CD4-positive, CD25-positive, alpha-beta regulatory T cell (primary cell): ENCODE measurements at places on chromosomes 2 and 18. TPM values are rescaled to one million over a fixed set of nuclear protein-coding genes. Genes with fewer than 3 reads are reported as not detected.

- DNase-seq: no peak
Measured at GRCh38 chr2:151191001-151191400, 70.7 kb downstream of the RBM43 start.

GRCh38 chr2:39136799-39137198 is 15.9 kb upstream of the SOS1 start:
- peak; percentile 69 for DNase-seq

DNA sequence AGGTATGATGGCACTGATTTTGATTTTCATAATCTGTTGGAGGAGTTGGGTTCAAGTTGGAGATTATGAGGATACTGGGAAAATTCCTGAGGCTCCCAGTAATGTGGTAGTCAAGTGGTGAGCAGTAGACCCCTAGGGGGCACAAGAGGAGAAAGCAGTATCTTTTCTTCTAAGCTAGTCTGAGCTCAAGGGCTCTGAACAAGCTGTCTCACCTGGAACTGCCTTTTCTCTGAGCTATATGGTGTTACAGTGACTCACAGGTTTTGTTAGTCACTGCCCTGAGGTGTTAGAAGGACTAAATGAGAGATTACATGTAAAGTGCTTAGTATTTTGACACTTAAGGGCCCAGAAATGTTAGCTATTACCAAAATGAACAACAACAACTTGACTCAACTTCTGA is 42.2 kb downstream of the CD302 start:
- DNase-seq: no peak

DNA sequence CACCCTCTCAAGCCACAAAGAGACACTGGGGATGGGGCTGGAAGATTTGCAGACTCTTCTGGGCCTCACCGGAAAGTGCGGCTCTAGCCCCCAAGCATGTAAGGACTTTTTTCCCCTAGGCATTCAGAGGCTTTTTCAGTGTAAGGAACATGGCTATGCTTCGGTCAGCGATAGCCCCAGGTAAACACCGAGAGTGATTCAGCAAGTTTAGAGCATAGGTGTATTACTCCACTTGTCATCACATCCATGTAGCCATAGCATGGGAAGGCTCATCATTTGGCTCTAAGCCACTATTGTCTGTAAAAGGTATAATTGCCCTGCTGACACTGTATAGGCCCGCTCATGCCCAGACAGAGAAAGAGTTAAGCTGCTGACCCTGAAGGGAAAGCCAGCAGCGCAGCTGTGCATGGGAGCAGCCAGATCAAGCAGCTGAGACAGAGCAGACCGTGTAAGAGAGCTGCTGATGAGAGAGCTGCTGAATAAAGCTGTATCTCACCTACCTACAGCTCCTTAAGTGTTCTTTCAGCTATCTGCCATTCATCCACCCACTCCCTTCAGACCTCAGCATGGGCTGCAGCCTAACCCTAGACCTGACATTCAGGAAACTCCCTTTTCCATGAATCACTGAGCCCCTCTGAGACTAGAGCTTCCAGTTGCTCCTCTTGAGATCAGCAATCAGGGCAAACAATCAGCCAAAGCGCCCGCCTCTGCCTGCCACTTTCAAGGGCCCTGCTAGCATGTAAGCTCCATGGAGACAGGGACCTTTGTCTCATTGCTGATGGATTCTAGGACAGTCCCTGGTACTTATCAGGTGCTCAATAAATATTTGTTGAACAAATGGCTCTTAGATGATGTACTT is 25.5 kb downstream of the LGALSL start:
- DNase-seq: no peak

- no peak for DNase-seq
Measured at GRCh38 chr2:184004948-184005672, 593.2 kb upstream of the ZNF804A start.

DNA sequence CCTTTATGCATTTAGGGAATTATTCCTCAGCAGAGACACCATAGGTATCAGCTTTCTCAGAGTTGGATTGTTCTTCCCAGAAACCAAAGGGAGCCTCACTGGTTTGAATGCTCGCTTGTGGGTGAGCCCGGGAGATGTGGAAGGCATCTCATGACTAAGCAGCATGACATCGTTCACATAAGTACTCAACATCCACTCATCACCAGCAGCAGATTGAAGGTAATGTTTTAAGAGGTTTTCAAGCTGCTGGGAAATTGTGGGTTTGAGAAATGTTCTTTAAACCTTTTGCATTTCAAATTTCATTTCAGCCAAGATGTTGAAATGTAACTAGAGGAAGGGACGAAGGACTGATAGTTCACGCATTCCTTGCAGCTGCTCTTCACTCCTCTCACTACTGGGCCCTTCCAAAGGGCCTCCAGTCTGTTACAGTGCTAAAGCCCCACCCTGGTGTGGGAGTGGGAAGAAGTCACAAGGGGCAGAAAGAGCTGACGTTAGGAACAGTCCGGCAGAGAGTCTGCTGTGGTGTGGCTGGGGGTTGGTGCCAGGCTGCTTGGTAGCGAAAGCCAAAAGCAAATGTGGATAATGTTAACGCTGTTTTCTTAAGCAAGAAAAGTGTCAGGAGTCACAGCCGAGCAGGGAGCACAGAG is 324.5 kb upstream of the EPHA4 start:
- no peak for DNase-seq

DNA sequence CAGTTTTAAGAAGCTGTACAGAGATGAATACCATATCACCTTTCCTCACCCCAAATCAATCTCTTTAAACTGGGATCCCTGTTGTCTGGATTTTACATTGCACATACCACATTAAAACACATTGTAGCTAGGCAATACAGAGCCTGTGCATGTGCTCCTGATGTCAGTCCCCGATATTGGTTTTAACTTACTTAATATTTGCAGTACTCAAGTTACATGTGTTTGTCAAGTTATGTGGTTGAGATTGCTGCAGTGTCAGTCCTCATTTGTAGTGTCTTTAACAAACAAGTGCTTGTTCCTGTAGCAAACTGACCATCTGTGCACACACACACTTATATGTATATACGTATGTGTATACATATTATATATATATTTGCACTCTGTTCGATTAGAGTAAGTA is 10.4 kb upstream of the UBE2E3 start:
- DNase-seq: no peak

GRCh38 chr2:96156926-96157648 is 11.8 kb upstream of the DUSP2 start:
- no peak for DNase-seq

DNA sequence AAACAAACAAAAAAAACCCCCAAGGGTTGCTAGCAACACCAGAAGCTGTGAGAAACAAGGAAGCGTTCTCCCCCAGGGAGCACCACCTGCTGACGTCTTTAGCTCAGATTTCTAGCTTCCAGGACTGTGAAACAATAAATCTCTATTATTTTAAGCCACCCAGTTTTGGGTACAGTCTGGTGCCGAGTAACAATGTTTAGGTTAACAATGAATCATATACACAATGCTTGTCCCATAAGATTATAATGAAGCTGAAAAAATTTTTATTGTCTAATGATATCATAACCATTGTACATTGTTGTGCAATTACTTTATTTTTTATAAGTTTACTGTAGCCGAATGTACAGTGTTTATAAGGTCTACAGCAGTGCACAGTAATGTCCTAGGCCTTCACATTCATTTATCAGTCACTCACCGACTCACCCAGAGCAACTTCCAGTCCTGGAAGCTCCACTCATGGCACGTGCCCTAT is 72.1 kb upstream of the CAB39 start:
- DNase-seq: no peak

- DNase-seq: no peak
Measured at GRCh38 chr18:23658285-23658684, 4.4 kb downstream of the ANKRD29 start.

GRCh38 chr2:170024721-170025120 is 153.2 kb upstream of the MYO3B start:
- DNase-seq: no peak

GRCh38 chr2:55225481-55226020 is 6.5 kb downstream of the CLHC1 start:
- DNase-seq: no peak

GRCh38 chr2:156145976-156146375 is 186.5 kb downstream of the NR4A2 start:
- DNase-seq: no peak

DNA sequence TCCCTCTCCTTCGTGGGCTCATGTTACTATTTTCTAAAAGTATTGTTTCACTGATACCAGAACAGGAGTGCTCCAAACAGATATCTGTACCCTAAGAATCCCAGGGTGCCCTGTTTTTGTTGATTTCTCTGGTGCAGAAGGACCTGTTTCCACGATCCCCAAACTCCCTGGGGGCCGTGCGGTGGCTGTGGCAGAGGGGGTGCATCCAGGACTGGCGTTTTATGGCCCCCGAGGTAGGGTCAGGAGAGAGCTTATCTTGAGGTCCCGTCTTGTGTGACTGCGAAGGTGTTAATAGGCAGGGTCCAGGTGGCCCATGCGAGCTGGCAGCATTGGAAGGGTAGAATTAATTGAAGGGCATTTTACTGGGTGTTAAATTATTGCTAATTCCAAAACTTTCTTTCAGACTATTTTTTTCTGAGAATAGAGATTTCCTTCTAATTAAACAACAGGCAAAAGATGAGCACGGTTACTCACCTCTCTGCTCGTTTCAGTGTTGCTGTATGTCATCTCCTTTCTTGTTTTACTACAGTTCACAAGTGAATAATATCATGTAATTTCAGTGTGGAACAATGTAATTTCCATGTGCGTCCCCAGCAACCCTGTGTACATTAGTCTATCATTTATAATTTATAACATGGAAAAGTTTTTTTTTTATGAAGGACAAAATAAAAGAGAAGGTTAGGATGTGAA is 8.2 kb downstream of the TWIST2 start:
- DNase-seq: no peak

DNA sequence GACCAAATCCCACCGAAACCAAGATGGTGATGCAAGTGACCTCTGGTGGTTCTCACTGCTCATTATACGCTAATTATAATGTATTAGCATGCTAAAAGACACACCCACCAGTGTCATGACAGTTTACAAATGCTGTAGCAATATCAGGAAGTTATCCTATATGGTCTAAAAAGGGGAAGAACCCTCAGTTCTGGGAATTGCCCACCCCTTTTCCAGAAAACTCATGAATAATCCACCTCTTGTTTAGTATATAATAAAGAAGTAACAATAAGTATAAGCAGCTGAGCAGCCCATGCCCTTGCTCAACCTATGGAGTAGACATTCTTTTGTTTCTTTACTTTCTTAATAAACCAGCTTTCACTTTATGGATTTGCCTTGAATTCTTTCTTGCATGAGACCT is 31.0 kb upstream of the FMNL2 start:
- DNase-seq: no peak

- no peak for DNase-seq
Measured at GRCh38 chr2:9220201-9220600, 13.6 kb downstream of the ASAP2 start.

- no peak for DNase-seq
Measured at GRCh38 chr2:229910832-229911412, 10.9 kb downstream of the TRIP12 start.

GRCh38 chr2:227888289-227888688 is 16.9 kb downstream of the DAW1 start:
- DNase-seq: no peak

GRCh38 chr2:123468071-123468470 is 557.0 kb upstream of the CNTNAP5 start:
- no peak for DNase-seq

The RASGRP3 gene
- total RNA-seq: 9.1 TPM

The ACVR1C gene
- 1.1 TPM for total RNA-seq

The SCN9A gene
- total RNA-seq: 0.57 TPM

The AQP12B gene
- not detected for total RNA-seq

The NPAS2 gene
- 0.54 TPM for total RNA-seq

The RAPGEF4 gene
- 1.4 TPM for total RNA-seq

The PROM2 gene
- 0.47 TPM for total RNA-seq

The EFHD1 gene
- 1.3 TPM for total RNA-seq

The ATOH8 gene
- total RNA-seq: not detected

The CCDC74B gene
- not detected for total RNA-seq

The ABCG8 gene
- not detected for total RNA-seq

The ALPI gene
- total RNA-seq: not detected

The ASB18 gene
- not detected for total RNA-seq

The AQP12A gene
- not detected for total RNA-seq

The DRC1 gene
- not detected for total RNA-seq
